Fibroblast of villous mesenchyme (primary cell): ENCODE measurements at places on chromosomes 12 and 14.
A peak's percentile ranks its signal among the peaks of the same experiment; 100 is the strongest.

DNA sequence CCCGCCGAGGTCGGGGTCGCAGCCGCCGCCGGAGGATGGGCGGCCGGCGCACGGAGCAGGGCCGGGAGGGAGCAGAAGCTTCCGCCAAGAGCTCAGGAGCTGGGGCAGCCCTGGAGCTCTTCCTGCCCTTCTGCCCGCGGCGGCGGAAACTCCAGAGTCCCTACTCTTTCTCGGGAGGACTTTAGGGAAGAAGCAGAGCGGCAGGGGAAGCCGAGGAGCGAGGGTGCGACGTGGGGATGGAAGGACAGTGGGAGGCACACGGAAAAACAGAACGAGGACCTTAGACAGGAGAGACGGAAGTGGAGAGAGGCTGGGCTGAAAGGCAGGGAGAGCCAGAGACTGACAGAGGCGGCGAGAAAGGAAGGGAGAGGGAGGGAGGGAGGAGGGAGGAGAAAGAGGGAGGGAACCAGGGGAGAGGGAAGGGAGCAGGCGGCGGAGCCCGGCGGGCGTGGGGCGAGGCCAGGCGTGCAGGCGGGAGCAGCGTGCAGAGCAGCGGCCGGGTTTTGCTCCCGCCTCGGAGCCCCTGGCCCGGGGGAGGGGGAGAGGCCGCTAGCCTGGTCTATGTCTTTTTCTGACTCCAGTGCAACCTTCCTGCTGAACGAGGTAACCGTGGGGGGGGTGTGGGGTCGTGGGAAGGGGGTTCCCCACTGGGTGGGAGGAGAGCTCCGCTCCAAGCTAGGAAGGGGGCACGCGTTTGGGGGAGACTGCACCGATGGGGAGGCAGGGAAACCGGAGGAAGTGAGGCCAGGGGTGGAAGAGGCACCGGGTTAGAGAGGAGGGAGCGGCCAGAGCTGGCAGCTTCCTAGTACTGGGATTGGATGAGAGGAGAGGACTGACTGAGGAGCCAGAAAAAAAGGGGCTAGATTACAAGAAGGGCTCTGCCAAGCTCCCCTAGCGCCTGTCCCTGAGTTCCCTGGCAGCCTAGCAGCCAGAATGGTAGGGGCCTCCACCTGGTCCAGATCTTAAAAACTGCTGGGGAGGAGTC, 2.9 kb upstream of the CACNB3 start:
- DNase-seq = peak; percentile 84

GRCh38 chr14:97841762-97842161, 1044.6 kb downstream of the VRK1 start:
- no peak for DNase-seq

- DNase-seq = no peak
Measured at GRCh38 chr12:58895053-58895452, 25.3 kb downstream of the LRIG3 start.

GRCh38 chr14:96987086-96987474, 189.9 kb downstream of the VRK1 start:
- DNase-seq = no peak

- peak; percentile 6 for DNase-seq
Measured at GRCh38 chr14:96676166-96676565, 121.0 kb upstream of the VRK1 start.

GRCh38 chr12:107610021-107610859, 75.4 kb upstream of the PWP1 start:
- DNase-seq = peak; percentile 23

DNA sequence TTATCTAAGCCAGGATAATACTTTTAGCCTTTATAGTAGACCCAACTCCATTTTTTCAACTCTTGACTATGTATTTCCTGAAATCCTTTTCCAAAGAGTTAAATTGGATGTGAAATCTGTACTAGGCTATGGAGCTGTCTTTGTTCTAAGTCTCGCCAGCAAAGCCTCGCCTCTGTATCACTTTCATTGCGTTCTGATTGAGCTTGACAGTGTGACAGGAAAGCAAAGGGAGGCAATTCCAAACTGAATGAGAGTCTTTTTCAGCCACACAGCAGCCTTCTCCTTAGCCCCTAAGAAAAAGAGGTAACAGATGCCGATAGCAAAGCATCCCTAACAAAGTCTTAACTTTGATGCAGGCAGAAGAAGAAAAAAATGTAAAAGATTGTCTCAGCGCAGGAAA, 154.6 kb upstream of the OTX2 start:
- DNase-seq = no peak
